ENCODE measurements at places on chromosomes 6 and 20.

- DNase-seq = peak; percentile 23
These were observed 67.7 kb downstream of the SYCP2L start for GRCh38 chr6:10954590-10955010.

DNA sequence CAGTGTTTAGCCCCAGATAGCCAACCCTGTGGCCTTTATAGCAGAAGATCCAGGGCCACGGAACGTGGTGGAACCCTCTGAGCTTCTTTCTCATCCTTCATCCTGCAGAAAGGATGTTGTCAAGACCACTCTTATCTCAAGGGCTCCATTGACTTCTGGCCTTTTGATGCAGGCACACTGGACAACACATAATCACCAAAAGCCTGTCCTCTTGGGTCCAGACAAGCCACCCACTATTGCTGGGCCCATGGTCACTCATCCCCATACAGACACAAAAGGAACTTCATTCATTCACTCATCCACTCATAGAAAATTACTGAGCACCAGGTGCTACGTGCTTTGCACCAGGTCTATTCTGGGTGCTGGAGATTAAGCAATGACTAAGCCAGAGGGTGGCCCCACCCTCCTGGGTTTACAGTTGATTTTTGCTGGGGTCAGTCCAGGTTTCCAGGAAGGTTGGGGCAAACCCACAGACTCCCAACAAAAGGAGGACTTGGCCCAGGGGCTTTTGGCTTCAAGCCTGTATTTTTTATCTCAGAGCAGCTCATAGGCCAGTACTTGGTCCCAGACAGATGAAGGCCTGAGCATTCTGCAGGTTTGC is 2.4 kb downstream of the CST8 start:
- no peak for DNase-seq

DNA sequence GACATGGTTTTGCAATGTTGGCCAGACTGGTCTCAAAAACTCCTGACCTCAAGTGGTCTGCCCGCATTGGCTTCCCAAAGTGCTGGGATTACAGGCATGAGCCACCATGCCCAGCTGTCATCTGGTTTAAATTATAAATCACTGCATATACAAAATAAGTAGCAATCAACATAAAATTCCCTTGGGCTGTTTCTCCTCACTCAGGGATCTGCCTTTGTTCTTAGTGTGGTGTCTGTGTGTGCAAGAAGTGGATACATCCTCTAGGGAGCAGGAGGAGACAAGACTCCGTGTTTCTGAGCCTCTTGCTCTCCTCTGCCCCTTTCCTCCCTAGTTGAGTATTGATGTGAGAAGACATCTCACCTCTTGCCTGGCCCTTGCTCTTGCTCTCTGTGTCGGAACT is 65.2 kb upstream of the ADGRF4 start:
- no peak for DNase-seq

GRCh38 chr6:56749632-56750151 is 107.0 kb upstream of the DST start:
- DNase-seq = no peak

DNA sequence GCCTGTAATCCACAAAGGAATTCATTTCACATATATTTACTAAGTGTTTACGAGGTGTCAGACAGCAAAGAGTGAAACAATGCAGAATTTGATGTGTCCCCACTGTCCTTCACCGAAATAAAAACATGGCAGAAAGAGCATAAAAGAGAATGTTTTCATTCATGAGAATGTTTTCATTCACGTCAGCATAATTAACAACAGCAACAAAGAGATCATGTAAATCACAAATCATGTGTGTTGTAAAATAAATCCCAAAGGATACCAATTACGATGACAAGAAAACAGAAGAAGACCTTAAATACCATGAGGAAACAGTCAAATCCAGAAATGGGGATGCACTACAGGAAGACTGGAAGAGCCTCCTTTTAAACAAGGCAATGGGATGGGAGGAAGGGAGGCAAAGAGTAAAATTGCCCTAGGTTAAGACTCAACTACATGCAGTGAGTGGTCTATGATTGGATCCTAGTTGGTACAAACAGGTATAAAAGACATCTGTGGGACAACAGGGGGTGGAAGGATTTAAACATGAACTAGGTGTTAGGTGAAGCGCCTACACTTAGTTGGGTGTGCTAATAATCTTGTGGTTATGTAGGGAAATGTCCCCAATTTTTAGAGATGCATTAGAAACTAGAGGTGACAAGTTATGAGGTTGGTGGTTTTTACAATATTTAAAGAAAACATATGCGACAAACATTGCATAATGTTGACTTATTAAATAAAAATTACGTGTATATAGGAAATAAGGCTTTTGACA is 1.5 kb downstream of the ZSCAN31 start:
- no peak for DNase-seq

DNA sequence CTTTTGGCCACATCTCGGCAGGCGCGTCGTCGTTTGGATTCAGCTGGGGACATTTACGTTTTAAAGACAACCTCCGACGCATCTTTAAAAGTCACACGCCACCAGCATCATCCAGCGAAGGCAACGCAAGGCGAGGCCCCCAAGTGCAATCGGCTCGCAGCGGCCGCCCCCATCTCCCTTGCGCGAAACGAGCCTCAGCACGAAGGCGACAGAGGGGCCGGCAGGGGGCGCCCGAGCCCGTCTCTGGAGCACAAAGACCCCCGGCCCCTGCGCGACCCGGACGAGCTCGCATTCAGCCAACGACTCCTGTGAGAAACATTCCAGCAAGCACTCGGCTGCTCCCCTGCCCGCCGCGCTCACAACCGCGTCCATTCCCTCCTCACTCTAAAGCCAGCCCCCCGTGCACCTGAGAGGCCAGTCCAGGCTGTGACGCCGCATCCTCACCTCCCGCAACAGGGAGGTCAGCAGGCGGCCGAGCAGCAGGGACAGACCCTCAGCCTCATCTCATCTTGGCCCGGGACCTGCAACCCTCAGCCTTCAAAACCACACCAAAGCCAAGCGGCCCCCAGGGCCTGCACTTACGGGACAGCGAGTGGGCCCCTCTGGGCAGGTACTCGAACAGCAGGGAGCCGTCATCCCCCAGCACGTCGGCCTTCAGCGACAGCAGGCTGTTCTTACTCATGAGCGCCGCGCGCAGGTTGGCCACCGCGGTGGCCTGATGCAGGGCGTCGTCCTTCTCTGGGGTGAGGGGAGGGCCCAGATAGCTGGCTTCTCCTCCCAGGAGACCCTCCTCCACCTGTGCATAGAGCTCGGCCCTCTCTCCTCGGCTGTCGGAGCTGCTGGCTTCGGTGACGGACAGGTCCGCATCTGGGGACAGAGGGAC is 35.8 kb downstream of the SLC2A4RG start:
- DNase-seq = no peak

DNA sequence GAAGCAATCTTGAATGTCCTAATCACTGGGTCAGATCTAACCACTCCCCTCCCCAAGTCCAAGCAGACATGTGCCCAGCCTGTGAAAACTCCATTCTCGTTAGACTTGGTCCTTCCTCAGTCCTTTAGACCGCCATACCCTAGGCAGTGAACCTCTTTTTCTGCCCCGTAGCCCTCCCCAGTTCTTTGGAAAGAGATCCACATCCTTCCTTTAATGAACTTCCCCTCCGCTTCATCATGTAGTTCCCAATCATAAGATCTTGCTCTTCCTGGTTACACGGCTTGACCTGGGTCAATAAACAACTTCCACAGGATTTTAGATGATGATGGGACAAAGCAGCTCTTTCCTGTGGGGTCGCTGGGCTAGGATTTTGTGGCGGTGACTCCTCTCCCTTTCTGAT is 9.6 kb downstream of the AHCY start:
- DNase-seq = no peak

GRCh38 chr20:36342331-36343120 is 36.4 kb downstream of the DLGAP4 start:
- DNase-seq = no peak

GRCh38 chr6:139402876-139403386 is 28.5 kb upstream of the CITED2 start:
- no peak for DNase-seq

DNA sequence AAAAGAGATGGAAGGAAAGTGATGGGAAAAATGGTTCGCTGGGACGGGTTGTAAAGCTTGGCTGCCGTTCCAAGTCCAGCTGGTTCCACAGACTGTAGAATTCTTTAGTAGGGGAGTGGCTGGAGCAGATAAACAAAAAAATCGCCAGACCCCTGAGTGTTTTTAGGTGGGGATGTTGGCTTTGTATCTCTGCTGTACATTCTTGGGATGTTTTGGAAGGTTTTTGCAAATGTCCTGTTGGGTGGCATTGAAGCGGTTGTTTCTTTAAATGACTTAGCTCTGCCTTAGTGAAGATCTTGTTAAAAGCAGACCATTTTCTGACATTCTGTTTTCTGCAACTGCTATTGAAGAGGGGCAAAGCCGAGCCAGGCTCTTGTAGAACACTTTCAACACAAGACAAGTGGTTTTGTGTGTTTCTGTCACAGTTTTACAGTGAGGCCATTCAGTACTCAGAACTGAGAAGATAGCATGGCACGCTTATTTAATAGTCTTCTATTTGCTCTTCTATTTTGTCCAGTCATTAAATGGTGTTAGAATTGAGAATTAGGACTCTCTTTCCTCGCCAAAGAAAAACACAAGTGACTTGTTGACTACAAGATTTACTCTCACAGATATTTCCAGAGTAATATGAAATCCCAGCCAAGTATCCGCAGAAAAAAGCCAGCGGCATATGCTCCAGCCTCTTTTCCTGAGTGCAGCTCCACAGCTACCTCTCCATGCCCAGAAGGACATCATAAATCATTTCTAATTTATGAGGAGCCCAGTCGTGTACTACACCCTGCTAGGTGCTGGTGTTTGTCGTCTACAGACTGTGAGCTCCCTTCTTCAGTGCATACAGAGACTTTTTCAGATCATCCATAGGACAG is 65.8 kb downstream of the PHACTR2 start:
- DNase-seq = no peak

GRCh38 chr20:58402827-58403226 is 13.8 kb downstream of the VAPB start:
- no peak for DNase-seq

- peak; percentile 33 for DNase-seq
These were observed 50.2 kb upstream of the HINT3 start for GRCh38 chr6:125906158-125906998.

GRCh38 chr6:14593286-14593685 is 475.7 kb downstream of the CD83 start:
- DNase-seq = no peak

GRCh38 chr20:63694584-63695423 is 1.6 kb upstream of the TNFRSF6B start:
- no peak for DNase-seq

DNA sequence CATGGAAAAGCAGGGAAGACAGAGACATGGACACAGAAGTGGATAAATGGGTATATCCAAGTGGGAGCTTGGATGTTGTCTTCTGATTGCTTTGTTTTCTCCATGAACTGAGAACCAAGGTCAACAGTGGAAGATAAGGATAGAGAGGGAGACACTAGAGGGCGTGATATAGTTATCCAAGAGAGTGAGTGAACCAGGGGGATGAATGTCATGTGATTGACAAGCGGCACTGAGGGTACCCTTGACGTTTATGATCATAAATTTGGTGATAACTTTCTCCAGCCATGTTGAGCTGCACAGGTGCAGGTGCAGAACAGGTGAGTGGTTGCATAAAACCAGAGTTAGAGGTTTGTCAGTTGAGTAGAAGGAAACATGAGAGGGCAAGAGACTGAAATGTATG is 20.7 kb downstream of the EBF4 start:
- DNase-seq = peak; percentile 51

- DNase-seq = peak; percentile 53
These were observed 49.3 kb downstream of the PRR18 start for GRCh38 chr6:166258854-166259276.

- no peak for DNase-seq
These were observed 31.4 kb downstream of the RIN2 start for GRCh38 chr20:19789446-19789845.

GRCh38 chr20:20365480-20366161 is 2.3 kb upstream of the INSM1 start:
- DNase-seq = no peak

- DNase-seq = no peak
These were observed 862.3 kb upstream of the FLRT3 start for GRCh38 chr20:15199698-15200097.

GRCh38 chr20:6703047-6703446 is 64.4 kb upstream of the BMP2 start:
- no peak for DNase-seq

- DNase-seq = no peak
These were observed 11.6 kb downstream of the SNRPB start for GRCh38 chr20:2458919-2459499.

DNA sequence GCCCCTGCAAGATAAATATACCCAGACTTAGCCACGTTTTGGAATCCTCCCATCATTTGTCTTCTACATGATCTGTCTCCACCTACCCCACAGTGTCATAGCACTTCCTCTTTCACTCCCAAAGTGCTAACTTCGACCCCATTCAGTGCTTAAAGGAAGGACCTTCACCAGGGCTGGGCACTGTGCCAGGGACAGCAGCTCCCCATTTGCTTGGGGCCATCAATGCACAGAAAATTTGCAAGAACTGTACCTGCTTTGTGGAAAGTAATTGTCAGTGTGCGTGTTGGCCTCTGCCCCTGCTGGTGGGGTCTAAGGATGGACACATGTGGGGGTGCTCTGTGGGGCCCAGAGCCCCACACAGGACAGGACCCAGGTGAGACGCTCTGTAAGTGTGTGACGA is 5.2 kb upstream of the BPIFA2 start:
- no peak for DNase-seq

- DNase-seq = no peak
These were observed 327.0 kb downstream of the BMP2 start for GRCh38 chr20:7094438-7094997.

GRCh38 chr6:168939796-168940195 is 313.9 kb downstream of the THBS2 start:
- no peak for DNase-seq

DNA sequence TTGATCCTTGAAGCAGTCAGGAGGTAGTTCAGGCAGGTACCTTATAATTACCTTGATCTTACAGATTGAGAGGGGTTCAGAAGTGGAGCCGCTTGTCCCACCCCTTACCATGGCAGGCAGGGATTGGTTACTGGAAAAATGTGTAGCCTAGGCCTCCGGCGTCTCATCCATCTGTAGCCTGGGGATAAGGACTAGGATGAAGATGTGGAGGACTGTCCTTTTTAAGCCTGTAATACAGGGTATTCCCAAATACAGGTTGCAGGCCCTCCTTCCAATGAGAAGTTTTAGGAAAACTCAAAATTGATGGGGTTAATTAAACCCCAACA is 2.8 kb downstream of the HMGA1 start:
- no peak for DNase-seq

GRCh38 chr6:102298051-102298450 is 904.5 kb downstream of the GRIK2 start:
- no peak for DNase-seq

GRCh38 chr20:62357187-62357667 is 9.9 kb downstream of the LAMA5 start:
- no peak for DNase-seq

DNA sequence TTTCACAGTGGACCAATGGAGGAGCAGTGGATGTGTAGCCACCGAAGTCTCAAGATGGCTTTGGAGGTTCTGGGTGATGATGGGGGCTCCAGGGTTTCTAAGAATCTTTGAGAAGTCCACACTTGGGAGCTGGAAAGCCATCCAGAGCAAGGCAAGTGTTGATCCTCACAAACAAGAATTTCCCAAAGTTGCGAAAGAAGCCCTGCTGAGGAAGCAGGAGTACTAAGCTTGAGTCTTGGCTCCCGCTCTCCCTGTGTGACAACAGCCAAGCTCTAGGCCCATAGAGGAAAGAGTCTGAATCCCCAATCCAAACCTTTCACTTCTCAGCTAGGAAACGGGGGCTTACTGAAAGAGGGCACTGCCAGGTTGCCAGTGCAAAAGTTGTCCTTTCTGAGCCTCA is 106.0 kb downstream of the EDN3 start:
- no peak for DNase-seq
